ENCODE measurements at places on chromosomes 6 and 20. TPM values are rescaled to one million over a fixed set of nuclear protein-coding genes. Genes with fewer than 3 reads are reported as not detected.

LGSN gene
- total RNA-seq, result 2.3 TPM

PSMG4 gene
- 28.6 TPM for total RNA-seq

ASIP gene
- total RNA-seq, result not detected

PXDC1 gene
- total RNA-seq, result 18.4 TPM

MRPS18A gene
- 47.8 TPM for total RNA-seq

KIF25 gene
- total RNA-seq, result 0.05 TPM

BLTP3A gene
- total RNA-seq, result 5.9 TPM
